Fibroblast of lung (primary cell): ENCODE measurements at places on chromosomes 3 and 15.

- H3K4me1 ChIP-seq = peaks cover 40% of the 10 kb centered on the region
- DNase-seq = peak; percentile 96
- peak overlapping the region; percentile 84 for H3K27ac ChIP-seq
- no peaks in the 10 kb centered on the region for H3K27me3 ChIP-seq
- H3K36me3 ChIP-seq = no peaks in the 10 kb centered on the region
Measured at GRCh38 chr3:45123581-45124269, 22.5 kb downstream of the CDCP1 start.

GRCh38 chr3:12734960-12735359 is 24.1 kb downstream of the TMEM40 start:
- H3K27me3 ChIP-seq = peaks cover 3% of the 10 kb centered on the region
- H3K4me1 ChIP-seq = no peaks in the 10 kb centered on the region
- no peak for DNase-seq
- no peaks in the 10 kb centered on the region for H3K36me3 ChIP-seq

- H3K36me3 ChIP-seq = no peaks in the 10 kb centered on the region
- no peaks in the 10 kb centered on the region for H3K4me1 ChIP-seq
- no peak for DNase-seq
- H3K27ac ChIP-seq = no peak overlapping the region
- no peak overlapping the region for H3K4me3 ChIP-seq
Measured at GRCh38 chr3:118525077-118525476, 509.6 kb downstream of the IGSF11 start.

DNA sequence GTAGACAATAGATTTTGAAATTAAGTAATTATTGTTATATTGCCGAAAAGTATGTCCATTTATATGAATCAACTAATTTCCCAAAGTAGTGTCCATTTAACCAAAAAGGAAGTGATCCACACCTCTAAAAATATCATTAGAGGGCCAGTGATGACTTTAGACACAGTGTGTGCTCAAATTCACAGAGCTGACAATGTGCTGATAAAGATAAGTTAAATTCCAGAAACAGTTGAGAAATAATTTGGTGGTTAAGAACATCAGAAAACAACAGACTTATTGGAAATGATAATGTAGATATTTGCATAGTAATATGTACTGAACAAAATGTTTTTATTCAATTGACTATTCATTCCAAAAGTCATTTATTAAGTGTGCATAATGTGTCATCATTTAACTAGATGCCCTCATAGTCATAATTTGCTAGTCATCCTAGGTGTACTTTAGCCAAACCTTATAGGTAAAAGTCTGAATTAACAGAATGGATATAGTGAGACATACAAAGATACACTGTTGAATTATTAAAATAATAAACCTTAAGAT is 230.2 kb upstream of the ADAMTS9 start:
- H3K4me1 ChIP-seq = no peaks in the 10 kb centered on the region
- no peak overlapping the region for H3K27ac ChIP-seq
- H3K27me3 ChIP-seq = no peaks in the 10 kb centered on the region
- no peaks in the 10 kb centered on the region for H3K36me3 ChIP-seq
- no peak for DNase-seq

GRCh38 chr3:50567011-50567385 is 549 bp downstream of the C3orf18 start:
- no peak overlapping the region for H3K27ac ChIP-seq
- no peaks in the 10 kb centered on the region for H3K27me3 ChIP-seq
- H3K36me3 ChIP-seq = no peaks in the 10 kb centered on the region
- peak overlapping the region; percentile 69 for H3K4me3 ChIP-seq

DNA sequence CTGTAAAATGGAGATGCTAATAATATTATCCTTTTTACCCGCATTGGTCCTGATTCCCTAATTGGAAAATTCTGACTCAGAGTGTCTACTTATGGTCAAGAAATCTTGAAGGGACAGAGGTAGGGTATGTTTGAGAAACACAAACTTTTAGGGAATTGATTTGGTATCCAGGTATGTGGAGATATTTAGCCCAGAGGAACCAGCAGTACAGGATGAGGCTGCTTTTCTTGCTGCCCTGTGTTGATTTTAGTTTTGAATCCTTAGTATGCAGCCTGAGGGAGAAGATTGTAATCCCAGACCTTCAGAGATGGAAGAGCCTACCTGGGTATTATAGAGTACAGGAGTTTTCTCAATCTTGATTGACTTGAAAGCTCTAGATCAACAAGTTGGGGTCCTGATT is 569.1 kb downstream of the PDCD6IP start:
- H3K4me3 ChIP-seq = no peak overlapping the region
- no peak overlapping the region for H3K27ac ChIP-seq
- no peaks in the 10 kb centered on the region for H3K27me3 ChIP-seq
- no peaks in the 10 kb centered on the region for H3K36me3 ChIP-seq
- no peak for DNase-seq

DNA sequence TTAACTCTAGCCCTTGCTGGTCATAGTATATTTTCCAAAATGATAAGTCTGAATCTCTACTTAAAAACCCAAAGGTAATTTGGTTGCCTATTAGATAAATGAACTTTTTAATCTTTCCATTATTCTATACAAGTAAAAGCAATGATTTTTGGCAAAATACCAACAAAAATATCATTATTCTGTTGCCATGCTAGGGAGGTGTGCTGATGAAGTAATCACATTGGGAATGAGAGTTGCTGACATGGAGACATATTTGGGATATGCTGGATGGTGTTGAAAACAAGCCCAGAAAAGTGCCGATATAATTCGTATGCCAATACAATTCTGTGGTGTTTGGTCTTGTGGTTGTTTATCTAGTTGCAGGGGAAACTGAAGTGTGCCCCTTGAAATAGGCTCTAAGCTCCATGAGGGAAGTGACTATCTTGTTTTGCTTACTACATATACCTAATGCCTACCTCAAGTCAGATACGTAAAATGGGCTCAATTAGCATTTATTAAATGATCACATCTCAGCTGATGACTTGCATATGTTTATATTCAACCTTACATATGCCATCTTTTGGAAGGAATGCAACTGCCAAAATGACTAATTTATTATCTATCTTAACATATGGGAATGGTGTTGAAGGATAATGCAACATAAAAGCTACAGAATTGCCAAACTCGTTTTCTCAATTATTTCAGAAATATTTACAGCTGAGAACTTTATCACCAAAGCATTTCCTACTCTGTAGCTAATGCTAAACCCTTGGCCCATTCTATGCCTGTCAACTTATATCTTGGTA is 5.8 kb downstream of the TOPBP1 start:
- H3K36me3 ChIP-seq = peaks cover 1% of the 10 kb centered on the region
- H3K27me3 ChIP-seq = no peaks in the 10 kb centered on the region
- no peaks in the 10 kb centered on the region for H3K4me1 ChIP-seq
- no peak overlapping the region for H3K4me3 ChIP-seq
- H3K27ac ChIP-seq = no peak overlapping the region

GRCh38 chr3:188034989-188035388 is 119.0 kb upstream of the LPP start:
- no peaks in the 10 kb centered on the region for H3K27me3 ChIP-seq
- no peak overlapping the region for H3K27ac ChIP-seq
- no peak overlapping the region for H3K4me3 ChIP-seq
- no peak for DNase-seq
- H3K4me1 ChIP-seq = peaks cover 4% of the 10 kb centered on the region
- H3K36me3 ChIP-seq = no peaks in the 10 kb centered on the region

DNA sequence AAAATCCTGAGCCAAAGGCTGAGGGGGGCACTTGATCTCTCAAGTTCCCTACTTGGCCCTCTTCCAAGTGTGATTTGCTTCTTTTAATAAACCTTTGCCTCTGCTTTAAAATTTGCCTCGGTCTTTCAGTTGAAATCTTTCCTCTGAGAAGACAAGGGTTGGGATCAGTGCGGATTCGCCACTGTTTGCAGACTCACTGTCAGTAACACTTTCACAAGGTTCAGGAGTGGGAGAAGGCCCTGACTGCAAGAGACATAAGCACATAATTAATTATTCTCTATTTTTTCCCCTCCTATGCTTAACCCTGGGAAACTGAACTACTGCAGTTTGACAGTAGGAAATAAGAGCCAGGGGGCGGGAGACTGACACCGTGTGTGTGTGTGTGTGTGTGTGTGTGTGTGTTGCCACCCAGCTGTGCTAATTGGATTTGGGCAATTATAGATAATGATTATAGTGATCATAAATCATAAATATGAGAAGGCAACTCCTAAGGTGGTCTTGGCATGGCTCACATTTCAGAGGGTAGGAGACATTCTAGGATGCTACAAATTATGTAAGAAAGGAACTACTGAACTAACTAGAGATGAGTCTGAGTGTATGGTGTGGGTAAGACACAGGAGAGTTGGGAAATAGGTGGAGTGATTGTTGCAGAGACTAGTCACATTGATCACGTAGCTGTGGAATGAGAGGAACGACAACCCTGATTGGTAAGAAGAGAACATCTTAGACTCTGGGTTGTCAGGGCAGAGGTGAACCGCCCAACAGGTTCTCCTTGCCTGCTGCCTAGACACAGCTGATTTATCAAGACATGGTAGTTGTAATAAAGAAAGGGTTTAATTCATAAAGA is 5.5 kb upstream of the ZNF662 start:
- H3K4me1 ChIP-seq = no peaks in the 10 kb centered on the region
- no peaks in the 10 kb centered on the region for H3K36me3 ChIP-seq
- peaks cover 4% of the 10 kb centered on the region for H3K27me3 ChIP-seq
- no peak for DNase-seq
- H3K4me3 ChIP-seq = no peak overlapping the region

DNA sequence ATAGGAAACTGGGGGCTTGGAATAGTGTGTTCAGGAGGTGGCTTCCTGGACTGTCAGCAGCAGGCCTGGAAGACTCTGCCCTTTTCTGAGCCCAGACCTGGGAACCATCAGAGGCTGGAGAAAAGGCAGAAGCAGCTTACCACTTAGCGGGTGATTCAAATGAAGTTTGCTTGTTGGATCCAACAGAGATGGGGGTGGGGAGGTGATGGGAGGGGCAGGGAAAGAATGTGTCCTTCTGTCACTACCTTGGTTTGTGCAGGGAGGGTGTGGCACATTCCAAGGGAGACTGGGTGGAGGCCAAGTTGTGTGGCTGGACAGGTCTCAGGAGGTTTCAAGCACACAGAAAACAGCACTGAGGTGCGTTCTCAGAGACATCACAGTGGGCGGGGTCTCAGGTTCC is 58.8 kb downstream of the TRAK1 start:
- H3K4me3 ChIP-seq = no peak overlapping the region
- H3K36me3 ChIP-seq = no peaks in the 10 kb centered on the region
- no peak for DNase-seq
- H3K4me1 ChIP-seq = peaks cover 2% of the 10 kb centered on the region

GRCh38 chr15:44163370-44163769 is 31.7 kb downstream of the FRMD5 start:
- no peaks in the 10 kb centered on the region for H3K27me3 ChIP-seq
- no peak overlapping the region for H3K27ac ChIP-seq
- DNase-seq = peak; percentile 65
- peaks cover 7% of the 10 kb centered on the region for H3K4me1 ChIP-seq
- H3K36me3 ChIP-seq = no peaks in the 10 kb centered on the region

DNA sequence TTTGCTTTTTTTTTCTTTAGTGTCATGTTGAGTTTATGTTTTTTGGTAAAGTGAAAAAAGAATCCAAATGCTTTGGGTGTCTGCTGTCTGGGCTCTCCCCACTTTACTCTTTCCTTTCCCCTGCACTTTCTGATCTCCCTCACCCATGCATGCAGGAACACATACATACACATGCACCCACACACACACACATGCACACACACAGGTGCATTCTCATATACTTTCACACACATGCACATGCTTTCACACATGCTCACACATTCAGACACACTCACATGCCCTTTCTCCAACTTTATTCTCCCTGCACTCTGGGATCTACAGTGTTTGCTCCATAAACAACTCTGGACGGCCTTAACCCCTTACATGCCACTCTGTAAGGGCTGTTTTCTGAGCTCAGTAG is 46.4 kb upstream of the CFAP161 start:
- no peak overlapping the region for H3K4me3 ChIP-seq
- no peak overlapping the region for H3K27ac ChIP-seq
- peaks cover 4% of the 10 kb centered on the region for H3K4me1 ChIP-seq
- no peak for DNase-seq
- H3K27me3 ChIP-seq = no peaks in the 10 kb centered on the region

DNA sequence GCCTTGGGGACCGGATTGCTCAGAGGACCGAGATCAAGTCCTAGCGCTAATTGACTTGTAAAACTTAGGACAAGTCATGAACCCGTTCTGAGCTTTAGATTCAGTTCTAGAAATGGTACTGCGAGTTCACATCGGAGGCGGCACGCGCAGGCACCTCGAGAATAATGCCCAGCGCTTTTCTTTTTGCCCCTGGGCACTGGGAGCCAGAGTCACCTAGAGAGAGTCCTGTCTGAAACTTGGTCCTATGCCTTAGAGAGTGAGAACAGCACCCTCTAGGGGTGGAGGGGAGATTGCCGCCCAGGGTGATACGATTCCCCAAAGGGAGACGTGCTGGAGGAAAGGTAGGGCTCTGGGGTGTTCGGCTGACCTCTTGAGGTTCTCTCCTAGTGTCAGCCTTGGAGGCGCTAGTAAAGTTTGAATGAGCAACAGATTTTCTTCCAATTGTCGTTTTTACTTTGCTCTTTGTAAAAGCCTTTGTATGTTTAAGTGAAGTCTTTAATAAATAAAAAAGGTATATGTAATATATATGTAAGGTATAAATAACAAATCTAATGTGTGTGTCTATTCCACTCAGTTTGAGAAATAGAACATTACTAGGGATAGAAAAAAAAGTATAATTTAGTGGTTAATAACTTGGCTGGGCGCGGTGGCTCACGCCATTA is 826 bp downstream of the EEF1AKMT4 start:
- H3K27ac ChIP-seq = peak overlapping the region; percentile 58
- peak; percentile 74 for DNase-seq
- H3K36me3 ChIP-seq = peaks cover under 1% of the 10 kb centered on the region
- H3K4me3 ChIP-seq = peak overlapping the region; percentile 79
- no peaks in the 10 kb centered on the region for H3K27me3 ChIP-seq

DNA sequence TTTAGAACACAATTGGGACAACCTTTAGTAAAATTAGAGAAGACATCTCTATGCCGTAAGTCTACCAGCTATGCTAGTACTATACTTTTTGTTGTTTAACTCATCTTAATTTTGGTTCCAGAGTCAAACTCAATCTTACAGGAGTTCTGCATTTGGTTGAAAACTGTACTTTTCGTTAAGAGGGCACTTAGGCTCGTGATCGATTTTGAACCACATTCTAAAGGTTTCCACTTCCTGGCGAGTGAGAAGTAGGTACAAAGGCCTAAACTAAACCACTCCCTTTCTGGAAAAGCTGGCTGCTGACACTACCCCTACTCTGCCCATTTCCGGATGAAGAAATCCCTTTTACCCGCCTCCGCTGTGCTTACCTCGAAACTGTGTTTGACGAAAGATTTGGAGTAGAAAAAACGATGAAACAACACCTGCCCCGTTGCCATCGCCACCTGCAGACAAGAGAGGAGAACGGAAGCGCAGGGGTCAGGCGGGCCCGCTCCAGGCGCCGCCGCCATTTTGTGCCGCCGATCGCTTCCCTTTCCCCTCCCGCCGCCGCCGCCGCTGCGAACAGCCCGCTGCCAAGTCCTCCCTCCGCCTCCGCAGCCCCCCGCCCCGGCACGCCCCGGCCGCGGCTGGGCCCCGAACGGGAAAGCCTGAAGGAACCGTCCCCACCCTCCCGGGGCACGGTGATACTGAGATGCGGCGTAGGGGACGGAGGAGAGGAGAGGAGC is 748 bp downstream of the CCNL1 start:
- H3K36me3 ChIP-seq = peaks cover 6% of the 10 kb centered on the region
- H3K4me3 ChIP-seq = peak overlapping the region; percentile 99
- peaks cover 6% of the 10 kb centered on the region for H3K4me1 ChIP-seq
- peak overlapping the region; percentile 100 for H3K27ac ChIP-seq

GRCh38 chr3:126475413-126476114 is at the start of gene ZXDC:
Gene ZXDC (minus strand): TSS chr3:126475891. CDS start chr3:126475865, 26 bp downstream.
- DNase-seq = peak; percentile 87
- H3K4me1 ChIP-seq = peaks cover 7% of the 10 kb centered on the region
- H3K27ac ChIP-seq = peak within 1 kb of the TSS; percentile 68
- peak within 1 kb of the TSS; percentile 88 for H3K4me3 ChIP-seq
- H3K36me3 ChIP-seq = no peaks in the 10 kb centered on the region
